A549 treated with AZD2906 at 1 μM for 4 hours (cell line): ENCODE measurements at places on chromosomes 6 and 20. TPM values are rescaled to one million over a fixed set of nuclear protein-coding genes. Genes with fewer than 3 reads are reported as not detected.

Gene ZC2HC1B
- total RNA-seq: not detected in 5 replicates

Gene SLC22A3
- total RNA-seq: 51.7 to 57.9 TPM (median 53.1 TPM) in 5 replicates

Gene C6orf141
- total RNA-seq: 7.0 to 8.7 TPM (median 8.7 TPM) in 5 replicates

Gene HLA-DMB
- 1.4 to 2.5 TPM (median 1.7 TPM) in 5 replicates for total RNA-seq

Gene PRDM13
- total RNA-seq: 0.77 to 1.3 TPM (median 0.96 TPM) in 5 replicates

Gene C6orf163
- 0.10 to 0.41 TPM (median 0.20 TPM) in 5 replicates for total RNA-seq

Gene HCRTR2
- total RNA-seq: not detected in 5 replicates

Gene ANKRD6
- 1.2 to 2.5 TPM (median 1.6 TPM) in 5 replicates for total RNA-seq

Gene COL20A1
- total RNA-seq: 0.34 to 1.1 TPM (median 0.67 TPM) in 5 replicates

Gene FRK
- 0.95 to 1.4 TPM (median 1.1 TPM) in 5 replicates for total RNA-seq

Gene BMP2
- total RNA-seq: 0.24 to 0.31 TPM (median 0.25 TPM) in 5 replicates

Gene MTG2
- 30.6 to 40.7 TPM (median 36.1 TPM) in 5 replicates for total RNA-seq

Gene CDH4
- total RNA-seq: 6.0 to 9.0 TPM (median 7.9 TPM) in 5 replicates

Gene PGC
- 0.09 to 0.38 TPM (median 0.16 TPM) in 5 replicates for total RNA-seq

Gene CCDC170
- 0.05 to 0.14 TPM (median 0.08 TPM) in 5 replicates for total RNA-seq

Gene PRSS16
- 3.2 to 3.5 TPM (median 3.5 TPM) in 5 replicates for total RNA-seq

Gene LMBRD1
- total RNA-seq: 9.9 to 13.9 TPM (median 10.6 TPM) in 5 replicates

Gene ABHD12
- total RNA-seq: 110 to 164 TPM (median 158 TPM) in 5 replicates

Gene PBOV1
- total RNA-seq: not detected in 5 replicates

Gene TUBB2B
- 14.7 to 16.0 TPM (median 15.4 TPM) in 5 replicates for total RNA-seq

Gene EIF6
- 396 to 456 TPM (median 432 TPM) in 5 replicates for total RNA-seq

Gene TFAP2D
- not detected in 5 replicates for total RNA-seq

Gene TGM2
- total RNA-seq: 368 to 554 TPM (median 506 TPM) in 5 replicates

Gene MAP3K7
- 10.3 to 13.1 TPM (median 12.3 TPM) in 5 replicates for total RNA-seq

Gene SCUBE3
- total RNA-seq: 0.04 to 0.06 TPM (median 0.05 TPM) in 5 replicates

Gene FAM120B
- 8.8 to 10.4 TPM (median 10.3 TPM) in 5 replicates for total RNA-seq

Gene VSTM2L
- total RNA-seq: 20.6 to 33.5 TPM (median 26.8 TPM) in 5 replicates

Gene TFAP2C
- 10.9 to 12.8 TPM (median 11.7 TPM) in 5 replicates for total RNA-seq

Gene C20orf141
- 0.23 to 0.49 TPM (median 0.31 TPM) in 4 of 5 replicates, not detected in the other for total RNA-seq

Gene PGBD1
- 4.1 to 5.4 TPM (median 4.7 TPM) in 5 replicates for total RNA-seq

Gene SRMS
- total RNA-seq: 0.06 to 0.25 TPM (median 0.09 TPM) in 5 replicates

Gene ATXN1
- total RNA-seq: 1.6 to 2.7 TPM (median 2.4 TPM) in 5 replicates

Gene CCN5
- 30.3 to 44.0 TPM (median 31.4 TPM) in 5 replicates for total RNA-seq

Gene BTN1A1
- not detected in 5 replicates for total RNA-seq

Gene NKAIN2
- not detected in 5 replicates for total RNA-seq

Gene TGM6
- total RNA-seq: not detected in 5 replicates

Gene SNX5
- total RNA-seq: 218 to 233 TPM (median 225 TPM) in 5 replicates

Gene TCF19
- total RNA-seq: 13.3 to 15.2 TPM (median 14.2 TPM) in 5 replicates

Gene KIAA0408
- total RNA-seq: 5.1 to 5.8 TPM (median 5.6 TPM) in 5 replicates

Gene CD109
- 45.5 to 70.4 TPM (median 63.8 TPM) in 5 replicates for total RNA-seq
